ENCODE measurements at places on chromosomes 13 and 19.
A peak's percentile ranks its signal among the peaks of the same experiment; 100 is the strongest.

GRCh38 chr13:111973605-111974340 lies 93.2 kb upstream of the SOX1 start:
- DNase-seq: no peak

GRCh38 chr13:102128216-102128810 lies 273.5 kb downstream of the FGF14 start:
- no peak for DNase-seq

DNA sequence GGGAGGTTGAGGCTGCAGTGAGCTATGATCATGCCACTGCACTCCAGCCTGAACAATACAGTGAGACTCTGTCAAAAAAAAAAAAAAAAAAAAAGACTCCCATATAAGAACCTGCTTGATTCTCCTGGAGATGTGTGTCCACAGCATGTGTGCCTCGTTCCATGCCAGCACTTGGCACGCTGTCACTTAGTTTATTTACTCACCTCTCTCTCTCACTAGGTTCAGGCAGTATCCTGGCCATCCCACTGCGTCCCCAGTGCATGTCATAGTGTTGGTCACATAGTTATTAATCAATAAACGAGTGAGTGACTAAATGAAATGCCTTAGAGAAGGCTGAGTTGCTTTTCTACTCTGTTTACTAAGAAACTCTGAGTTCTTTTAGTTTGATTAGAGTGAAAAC lies 79.1 kb upstream of the GPR12 start:
- DNase-seq: no peak

DNA sequence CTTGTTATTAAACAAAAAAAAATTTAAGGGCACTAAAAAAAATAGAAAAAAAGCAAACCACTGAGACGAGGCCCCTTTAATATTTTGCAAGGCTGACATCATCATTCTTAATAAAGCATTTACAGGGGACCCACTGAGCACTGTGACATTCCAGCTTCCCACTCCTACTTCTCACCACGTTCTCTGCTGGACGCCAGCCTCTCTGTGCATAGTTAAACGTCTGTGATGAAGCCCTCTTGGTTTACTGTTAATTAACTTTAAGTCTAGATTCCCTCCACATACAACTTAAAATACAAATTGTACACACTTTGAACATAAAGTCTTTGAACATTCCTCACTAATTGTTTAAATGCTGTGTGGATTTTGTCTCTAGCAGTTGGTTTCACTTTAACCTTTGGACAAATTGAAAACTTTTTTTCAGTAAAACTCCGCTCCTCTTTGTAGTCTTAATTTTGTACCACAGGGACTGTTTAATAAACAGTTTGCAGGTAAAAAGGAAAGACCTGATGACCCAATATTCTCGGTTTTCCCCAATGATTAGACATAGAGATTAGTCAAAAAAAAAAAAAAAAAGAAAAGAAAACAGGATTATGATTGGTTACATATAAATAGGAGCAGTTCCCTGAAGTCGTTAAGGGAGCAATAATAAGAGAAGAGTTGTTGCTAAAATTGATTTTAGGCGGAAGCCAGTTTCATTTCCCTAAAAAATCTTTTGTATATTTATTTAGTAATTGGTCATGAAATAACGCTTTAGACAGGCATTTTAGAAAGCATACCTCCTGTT lies 219.8 kb downstream of the MZT1 start:
- DNase-seq: no peak

DNA sequence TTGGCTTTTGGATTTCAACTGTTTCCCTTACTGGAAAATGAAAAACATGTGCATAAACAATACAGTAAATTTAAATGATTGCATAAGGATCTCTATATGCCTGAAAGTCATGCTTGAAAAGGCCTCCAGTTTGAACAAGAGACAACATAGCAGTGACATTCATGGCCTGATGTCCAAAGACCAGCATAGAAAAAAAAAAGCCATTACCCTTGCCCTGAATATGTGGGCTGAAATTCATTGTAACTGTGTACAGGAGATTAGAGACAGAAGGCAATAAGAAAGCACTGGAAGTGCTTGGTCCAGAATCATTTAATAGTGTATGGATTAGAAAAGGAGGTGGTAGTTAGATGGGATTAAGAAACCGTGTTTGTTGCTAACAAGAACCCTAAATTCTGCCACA lies 15.4 kb downstream of the MIR17HG start:
- DNase-seq: no peak

- DNase-seq: no peak
Observed at GRCh38 chr19:35055715-35056179, 14.2 kb downstream of the HPN start.

GRCh38 chr19:33740811-33741396 lies 55.8 kb upstream of the KCTD15 start:
- DNase-seq: peak; percentile 16

GRCh38 chr19:412356-413355 lies 3.7 kb upstream of the C2CD4C start:
- DNase-seq: no peak

GRCh38 chr13:107650081-107650701 lies 565.1 kb downstream of the LIG4 start:
- peak; percentile 2 for DNase-seq

DNA sequence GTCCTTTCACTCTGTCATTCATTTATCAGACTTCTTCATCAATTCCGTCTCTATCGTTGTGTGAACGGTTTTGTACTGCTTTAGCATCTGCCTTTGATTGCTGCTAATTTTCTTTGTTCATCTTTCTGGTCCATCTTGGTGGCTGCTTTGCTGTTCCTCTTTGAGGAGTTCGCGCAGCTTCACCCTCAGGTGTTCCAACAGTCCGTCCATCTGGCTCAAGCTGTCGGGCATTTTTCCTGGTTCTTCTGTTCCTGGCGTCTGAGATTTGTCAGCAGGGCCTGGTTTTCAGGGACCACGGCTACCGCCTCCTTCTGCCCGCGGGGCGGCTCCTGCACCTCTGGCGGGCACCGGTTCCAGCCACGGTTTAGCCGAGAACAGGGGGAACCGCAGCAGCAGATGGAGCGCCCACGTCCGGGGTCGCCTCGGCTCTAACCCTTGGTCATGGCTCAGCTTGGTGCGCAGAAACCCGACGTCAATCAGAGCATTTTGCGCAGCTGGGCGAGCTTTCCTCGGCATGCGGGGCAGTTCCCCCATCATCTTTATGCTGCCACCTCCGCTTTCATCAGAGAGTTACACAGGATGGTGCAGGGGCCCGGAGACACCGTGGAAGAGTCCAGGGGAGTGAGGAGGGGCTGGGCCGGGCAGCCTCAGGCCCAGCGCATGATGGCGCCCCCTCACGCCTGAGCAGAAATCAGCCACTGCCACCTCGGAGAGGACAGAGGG lies 89.5 kb downstream of the ZNF100 start:
- DNase-seq: no peak

DNA sequence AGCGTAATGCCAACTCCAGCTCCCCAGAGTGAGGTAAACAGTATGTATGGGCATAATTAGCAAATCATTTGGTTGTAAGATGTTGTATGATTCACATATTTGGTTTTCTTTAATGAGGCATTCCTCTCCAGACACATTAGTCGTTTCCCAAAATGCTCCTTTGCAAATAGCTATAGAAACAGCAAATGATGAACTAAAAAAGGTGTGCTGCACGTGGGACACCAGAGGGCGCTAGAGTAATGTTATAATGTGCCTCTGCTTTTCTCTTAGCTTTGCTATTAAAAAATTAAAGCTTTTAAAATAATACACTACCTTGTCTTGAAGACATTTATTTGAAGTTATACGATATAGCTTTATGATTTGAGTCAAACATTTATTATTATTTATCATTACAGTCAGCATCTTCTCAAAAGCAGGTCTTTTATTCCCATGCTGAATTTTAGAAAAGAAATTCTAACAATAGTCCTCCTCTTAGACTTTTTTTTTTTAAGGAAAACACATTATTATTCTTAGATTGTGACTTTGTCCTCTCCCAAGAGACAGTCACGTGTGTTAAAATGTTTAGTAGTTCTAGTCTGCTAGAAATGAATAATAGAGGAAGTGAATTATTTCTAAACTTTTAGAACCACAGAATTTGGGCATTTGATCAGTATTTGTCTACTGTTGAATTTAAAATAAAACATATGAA lies 121.6 kb upstream of the FRY start:
- DNase-seq: peak; percentile 30

GRCh38 chr19:2618611-2619010 lies 83.9 kb downstream of the GNG7 start:
- DNase-seq: peak; percentile 36

DNA sequence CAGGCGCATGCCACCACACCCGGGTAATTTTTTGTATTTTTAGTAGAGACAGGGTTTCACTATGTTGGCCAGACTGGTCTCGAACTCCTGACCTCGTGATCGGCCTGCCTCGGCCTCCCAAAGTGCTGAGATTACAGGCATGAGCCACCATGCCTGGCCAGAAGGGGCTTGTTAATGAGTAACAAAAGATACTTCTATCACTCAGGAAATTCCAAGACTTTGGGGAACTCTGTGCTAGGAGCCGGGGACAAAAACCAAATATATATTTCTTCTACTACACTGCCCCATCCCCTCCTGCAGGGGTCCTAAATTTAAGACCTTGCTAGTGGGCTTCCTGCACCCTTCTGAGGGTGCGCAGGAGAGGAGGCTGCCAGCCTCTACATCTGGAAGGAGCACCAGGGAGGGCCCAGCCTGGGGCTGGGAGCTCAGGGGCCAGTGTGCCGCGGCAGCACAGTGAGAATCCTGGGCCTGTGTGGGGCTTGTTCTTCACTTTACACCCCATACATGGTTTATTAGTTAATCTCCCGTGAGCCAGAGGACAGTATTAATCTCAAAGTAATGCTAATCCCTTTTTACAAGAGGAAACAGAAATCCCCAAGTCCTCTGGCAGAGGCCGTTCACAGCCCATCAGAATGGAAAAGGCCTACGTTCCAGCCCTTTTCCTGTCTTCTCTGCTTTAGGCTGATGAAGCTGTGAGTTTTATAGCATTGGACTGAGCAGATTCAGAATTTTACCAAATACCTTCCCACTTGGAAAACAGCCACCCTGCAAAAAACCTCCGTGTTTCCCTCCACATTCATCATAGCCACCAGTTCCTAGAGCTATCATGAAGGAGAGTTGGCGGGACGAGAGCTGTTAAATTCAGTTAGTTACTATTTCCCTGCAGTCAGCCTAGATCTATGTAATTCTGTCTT lies 44.4 kb upstream of the NPAS1 start:
- DNase-seq: no peak

GRCh38 chr19:30810726-30811125 lies 438.5 kb downstream of the ZNF536 start:
- no peak for DNase-seq

- DNase-seq: no peak
Observed at GRCh38 chr13:110758195-110758805, 44.8 kb downstream of the ING1 start.

DNA sequence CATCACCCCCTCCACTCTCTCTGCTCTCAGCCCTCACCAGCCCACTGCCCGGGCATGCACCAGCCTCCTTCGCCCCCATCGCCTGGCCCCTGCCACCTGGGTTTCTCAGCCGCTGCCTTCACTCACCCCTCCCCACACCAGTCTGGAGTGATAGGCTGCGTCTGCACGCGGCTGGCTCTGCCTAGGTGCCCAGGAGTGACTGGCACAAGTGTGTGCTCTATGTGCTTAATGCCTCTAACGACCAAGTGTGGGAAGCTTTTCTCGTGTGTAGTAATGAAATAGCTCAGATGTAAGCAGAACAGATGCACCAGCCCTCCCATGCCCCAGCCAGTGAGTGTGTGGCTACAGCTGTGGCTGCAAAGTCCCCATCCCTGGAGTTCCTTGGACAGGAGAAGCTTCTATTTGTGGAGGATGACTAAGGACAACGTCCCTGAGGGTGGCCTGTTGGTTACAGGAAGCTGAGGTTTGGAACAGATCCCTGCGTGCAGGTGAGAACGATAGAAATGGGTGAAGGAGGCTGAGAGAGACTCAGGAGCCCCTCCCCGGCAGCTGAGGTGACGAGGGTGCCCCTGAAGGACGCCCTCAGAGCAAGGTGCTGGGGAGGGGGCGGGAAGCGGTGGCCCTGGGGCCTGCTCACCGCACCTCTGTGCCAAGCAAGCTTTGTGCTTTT lies 35.6 kb downstream of the ATP11A start:
- no peak for DNase-seq

DNA sequence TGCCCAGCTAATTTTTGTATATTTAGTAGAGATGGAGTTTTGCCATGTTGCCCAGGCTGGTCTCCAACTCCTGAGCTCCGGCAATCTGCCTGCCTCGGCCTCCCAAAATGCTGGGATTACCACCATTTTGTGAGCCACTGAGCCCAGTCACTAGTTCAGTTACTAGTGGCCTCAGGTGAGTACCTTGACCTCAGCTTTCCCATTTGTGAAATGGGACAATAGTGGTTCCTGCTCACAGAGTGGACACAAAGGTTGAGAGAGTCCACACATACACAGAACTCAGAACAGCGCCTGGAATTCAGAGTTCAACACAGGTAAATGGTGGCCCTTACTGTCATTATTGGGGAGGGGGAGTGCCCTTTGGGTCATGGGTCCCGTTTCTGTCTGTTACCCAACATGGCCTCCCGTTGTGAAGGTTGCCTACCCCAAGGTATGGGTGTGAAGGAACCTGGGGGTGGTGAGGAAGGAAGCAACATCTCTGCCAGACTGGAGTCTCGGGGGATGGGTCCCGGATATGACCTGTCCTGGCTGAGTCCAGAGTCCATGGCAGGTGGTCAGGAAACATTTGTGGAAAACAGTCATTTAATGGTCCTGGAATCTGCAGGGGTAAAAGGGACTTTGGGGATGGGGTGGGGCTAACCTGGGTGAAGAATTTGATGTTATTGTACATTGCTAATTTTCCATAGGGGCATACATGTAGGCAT lies 11.7 kb upstream of the IRGC start:
- no peak for DNase-seq
